ENCODE measurements at places on chromosomes 5 and 9.

- no peak for DNase-seq
These were observed 206.9 kb downstream of the CRB2 start for GRCh38 chr9:123562844-123563346.

- DNase-seq = no peak
These were observed 380.6 kb downstream of the ADGRV1 start for GRCh38 chr5:90939211-90939610.

DNA sequence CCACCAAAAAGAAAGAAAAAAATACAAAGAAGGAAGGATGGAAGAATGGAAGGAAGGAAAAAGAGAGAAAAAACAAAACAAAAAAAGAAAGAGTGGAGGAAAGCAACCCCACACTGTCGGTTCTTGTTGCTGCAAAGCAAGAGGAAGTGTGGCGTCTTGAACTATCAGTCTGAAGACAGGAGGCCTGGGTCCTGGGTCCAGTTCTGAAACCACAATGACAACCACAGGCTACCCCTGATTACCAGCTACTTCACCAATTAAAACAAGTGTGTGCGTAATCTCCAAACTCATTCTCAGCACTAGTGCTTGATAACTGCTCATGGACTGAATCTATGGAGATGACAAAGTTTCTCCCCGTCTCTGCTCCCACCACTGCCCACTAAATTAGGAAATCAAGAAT, 93.7 kb downstream of the RASEF start:
- no peak for DNase-seq

DNA sequence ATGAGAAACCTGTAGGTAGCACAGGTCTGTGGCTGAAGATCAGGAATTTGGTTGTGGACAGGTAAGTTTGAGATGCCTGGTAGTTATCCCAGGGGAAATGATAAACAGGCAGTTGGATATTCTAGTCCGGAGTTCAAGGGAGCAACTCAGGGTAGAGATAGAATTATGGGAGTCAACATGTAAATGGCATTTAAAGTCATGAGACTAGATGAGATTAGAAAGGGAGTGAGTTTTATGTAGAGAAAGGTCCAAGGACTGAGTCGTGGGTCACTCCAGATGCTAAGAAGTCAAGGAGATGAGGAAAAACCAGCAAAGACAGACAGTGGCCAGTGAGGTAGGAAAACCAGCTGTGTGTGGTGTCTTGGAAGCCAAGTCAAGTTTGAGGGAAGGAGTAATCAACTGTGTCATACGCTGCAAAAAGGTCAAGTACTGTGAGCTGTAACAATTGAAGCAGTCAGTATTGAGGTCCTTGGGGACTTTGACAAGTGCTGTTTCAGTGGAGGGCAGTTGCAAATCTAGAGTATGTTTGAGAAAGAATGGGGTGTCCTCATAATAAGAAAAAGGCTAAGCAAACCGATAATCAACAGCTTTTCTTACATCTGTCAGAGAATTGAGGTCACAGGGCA, 18.2 kb downstream of the GNPDA1 start:
- DNase-seq = no peak

- DNase-seq = no peak
These were observed 200.4 kb downstream of the LRRC70 start for GRCh38 chr5:62779010-62779422.

GRCh38 chr9:133919253-133920115, 72.6 kb downstream of the VAV2 start:
- no peak for DNase-seq

DNA sequence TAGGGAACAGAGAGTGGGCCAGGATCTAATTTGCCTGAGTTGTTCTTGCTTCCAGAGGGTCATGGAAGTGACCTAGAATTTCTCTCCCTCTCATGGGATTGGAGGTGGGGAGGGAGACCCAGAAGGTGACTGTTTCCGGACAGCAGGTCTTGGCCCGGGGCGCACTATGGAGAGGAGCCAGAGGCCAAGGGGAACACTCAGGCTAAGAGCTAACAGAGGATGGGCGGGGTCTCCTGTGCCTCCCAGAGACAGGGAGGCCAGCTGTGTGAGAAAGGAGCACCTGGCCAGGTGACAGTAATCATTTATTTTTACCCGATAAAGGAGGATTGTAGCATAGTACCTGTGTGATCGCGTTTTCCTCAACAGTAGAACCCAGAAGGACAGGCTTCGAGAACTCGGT, 50.9 kb upstream of the ANKH start:
- no peak for DNase-seq

DNA sequence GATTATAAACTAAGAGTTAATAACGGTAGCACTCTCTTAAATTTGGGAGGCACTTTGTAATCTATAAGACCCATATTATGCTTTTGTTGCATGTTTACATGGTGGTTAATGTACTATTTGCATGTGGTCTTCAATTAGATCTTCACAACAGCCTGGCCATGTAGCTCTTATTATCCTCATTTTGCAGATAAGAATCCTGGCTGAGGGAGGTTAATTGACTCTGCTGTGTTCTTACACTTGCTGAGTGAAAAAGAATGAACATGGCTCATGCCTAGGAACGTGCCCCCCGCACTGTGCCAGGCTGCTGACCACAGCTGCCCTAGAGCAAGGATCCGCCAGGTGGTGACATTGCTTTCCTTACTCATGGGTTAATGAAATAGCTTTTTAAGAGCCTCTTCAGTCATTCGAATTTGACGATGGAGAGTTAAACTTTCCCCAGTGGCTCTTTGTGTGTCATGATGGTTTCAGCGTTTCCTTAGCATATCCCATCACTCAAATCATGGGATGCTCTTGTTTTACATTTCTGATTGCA, 97.9 kb downstream of the CDH6 start:
- no peak for DNase-seq

DNA sequence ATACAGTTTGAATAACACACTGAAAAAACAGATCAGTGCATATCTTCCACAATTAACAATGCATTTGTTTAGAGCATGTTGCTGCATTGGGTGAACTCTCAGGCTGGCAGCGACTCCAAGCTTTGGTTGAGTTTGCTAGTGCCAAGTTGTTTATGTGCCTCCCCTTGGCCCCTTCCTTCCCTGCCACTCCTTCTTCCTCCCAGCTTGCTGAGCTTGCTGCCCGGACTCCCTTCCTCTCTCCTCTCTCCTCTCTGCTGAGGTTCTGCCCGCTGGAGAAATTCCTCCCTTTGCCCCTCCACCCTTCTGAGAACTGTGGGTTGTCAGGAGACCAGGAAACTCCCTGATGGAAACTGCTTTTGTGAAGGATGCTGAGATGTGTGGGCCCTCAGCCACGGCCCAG, 247.3 kb downstream of the PDZD2 start:
- DNase-seq = no peak

DNA sequence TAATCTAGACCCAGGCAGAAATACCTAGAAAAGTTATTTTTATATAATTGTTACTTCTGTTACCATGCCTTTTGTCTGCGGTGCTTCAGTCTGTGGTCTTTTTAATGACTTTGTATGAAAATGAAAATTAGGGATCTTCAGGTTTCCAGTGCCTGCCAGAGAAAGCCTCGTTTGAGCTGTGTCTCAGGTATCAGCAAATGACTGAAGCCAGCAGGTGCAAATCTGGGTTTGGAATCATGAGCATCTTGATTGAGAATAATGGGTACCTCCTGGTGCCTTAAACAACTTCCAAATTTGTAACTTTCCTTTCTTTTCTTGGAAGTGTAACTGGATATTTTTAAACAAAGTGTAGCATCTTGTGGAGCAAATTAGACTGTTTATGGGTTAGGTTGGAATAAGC, 4.3 kb downstream of the ZBTB34 start:
- DNase-seq = no peak

DNA sequence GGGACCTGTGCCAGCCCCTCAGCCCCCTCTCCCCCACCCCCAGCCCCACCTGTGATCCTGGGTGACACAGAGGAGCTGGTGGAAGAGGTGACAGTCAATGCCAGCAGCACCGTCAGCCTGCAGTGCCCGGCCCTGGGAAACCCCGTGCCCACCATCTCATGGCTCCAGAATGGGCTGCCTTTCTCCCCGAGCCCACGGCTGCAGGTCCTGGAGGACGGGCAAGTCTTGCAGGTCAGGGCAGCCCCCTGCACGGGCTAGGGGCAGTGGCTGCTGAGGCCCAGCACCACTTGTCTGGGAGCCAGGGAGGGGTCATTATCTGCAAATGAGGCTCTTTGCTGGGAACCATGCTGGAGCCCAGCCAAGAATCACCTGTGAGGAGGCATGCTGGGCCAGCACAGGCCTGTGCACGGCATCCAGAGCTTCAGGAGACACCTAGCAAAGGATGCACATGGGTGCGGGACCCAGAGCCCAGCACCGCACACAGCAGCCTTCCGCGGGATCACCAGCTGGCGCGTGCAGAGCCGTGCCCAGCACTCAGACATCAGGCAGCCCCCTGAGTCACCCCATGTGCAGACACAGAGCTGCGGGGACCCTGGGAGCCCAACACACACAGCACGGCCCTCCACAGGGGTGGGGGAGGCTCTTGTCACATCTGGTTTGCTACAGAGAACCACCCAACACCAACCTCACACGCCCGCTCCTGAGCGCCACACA, 62.0 kb upstream of the ASS1 start:
- no peak for DNase-seq

GRCh38 chr9:129958796-129959195, 84.2 kb downstream of the FNBP1 start:
- no peak for DNase-seq

DNA sequence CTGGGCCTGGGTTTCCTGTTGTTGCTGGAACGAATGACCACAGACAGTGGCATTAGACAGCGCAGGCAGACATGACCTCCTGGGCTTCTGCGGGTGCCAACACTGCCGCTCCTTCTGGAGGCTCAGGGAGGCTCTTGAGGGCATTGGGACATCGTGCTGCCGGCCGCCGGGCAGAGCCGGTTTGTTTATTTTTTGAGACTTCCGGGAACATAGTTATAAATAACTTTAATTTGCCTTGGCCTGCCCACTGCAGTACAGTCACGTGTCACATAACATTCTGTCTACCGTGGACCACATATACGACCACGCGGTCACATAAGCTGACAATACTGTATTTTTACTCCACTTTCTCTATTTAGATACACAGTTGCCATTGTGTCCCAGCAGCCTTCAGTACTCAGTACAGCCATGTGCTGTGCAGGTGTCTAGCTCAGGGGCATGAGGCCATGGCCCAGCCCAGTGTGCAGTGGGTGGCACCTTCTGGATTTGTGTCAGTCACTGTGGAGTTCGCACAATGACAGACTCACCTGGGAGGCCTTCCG, 8.2 kb upstream of the TOR4A start:
- DNase-seq = no peak

DNA sequence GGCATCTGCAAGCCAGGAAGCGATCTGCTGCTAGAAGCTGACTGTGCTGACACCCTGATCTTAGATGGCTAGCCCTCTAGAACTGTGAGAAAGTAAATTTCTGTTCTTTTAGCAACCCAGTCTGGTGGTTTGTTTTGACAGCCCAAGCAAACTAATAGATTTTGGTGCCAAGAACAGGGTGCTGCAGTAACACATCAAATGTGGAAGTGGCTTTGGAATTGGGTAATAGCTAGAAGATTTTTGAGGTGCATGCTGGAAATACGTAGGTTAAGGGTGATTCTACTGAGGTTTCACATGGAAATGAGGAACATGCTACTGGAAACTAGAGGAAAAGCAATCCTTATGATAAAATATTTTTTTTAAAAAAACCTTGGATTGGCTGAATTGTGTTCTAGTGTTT, 153.5 kb upstream of the SH3GL2 start:
- DNase-seq = no peak

- no peak for DNase-seq
These were observed 82.1 kb upstream of the MOCS2 start for GRCh38 chr5:53191548-53192165.

DNA sequence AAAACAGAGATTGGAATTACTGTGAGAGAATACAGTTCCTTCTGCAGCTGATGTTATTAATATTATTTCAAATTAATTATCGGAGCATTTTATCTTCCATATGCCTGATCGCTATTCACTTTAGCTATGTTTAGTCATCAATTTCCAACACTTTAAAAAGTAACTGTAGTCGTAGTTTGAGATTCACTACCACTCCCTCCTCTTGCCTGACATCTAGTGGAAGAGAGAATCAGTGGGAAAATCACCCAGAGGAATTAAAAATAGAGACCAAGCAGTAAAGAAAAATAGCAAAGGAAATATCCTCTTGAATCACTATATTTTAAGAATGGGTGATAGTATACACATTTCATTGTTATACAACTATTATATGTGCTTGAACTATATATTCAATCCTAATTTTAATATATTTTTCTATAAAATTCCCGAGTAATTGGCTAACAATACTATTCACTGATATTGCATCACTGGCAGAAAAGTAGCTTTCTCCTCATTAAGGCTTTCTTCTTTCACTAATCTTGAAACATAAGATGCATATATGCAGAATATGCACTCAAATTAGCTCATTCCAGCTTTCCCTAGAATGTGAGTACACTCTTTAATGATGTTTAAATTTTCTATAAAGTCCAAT, 708.7 kb downstream of the CDH9 start:
- DNase-seq = no peak

GRCh38 chr9:124355039-124355940, 60.0 kb downstream of the PSMB7 start:
- no peak for DNase-seq

DNA sequence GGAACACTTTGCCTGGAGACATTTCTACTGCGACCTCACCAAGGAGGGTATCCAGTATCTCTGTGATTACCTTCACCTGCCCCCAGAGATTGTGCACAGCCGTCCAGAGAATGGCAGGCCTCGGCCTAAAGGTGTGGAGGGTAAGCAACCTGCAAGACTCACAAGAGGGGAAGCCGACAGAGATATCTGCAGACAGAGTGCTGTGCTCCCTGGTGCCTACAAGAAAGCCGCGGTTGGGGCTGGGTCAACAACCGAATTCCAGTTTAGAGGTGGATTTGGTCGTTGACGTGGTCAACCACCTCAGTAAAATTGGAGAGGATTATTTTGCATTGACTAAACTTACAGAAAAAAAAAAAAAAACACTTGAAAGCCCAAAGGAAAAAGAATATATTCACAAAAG, 107.8 kb upstream of the ISL1 start:
- no peak for DNase-seq

DNA sequence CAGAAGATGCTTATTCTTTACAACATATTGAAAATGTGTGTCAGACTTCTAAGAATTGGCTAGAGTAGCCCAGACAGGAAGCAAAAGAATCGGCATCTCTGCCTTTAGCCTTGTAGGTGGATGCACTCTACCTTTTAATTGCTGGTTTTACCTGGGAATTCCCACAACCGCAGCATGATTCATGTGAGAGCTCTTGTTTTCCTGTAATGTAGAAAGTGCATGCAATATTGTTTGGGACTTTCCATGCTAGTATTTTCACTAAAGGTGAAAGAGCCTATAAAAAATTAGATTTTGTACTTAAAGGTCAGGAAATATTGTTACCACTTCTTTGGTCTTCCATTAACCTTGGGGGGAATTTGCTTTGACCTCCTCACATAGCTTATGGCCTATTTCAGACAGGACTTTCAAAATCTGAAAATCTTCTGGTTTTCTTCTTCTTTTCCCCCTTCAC, 89.8 kb downstream of the NTRK2 start:
- no peak for DNase-seq

Data from stimulated activated CD8-positive, alpha-beta memory T cell treated with anti-CD3 and anti-CD28 coated beads, Interleukin-15, amount 100 ng/mL, for 4 hours (primary cell).